ENCODE measurements at places on chromosomes 11 and 22.

DNA sequence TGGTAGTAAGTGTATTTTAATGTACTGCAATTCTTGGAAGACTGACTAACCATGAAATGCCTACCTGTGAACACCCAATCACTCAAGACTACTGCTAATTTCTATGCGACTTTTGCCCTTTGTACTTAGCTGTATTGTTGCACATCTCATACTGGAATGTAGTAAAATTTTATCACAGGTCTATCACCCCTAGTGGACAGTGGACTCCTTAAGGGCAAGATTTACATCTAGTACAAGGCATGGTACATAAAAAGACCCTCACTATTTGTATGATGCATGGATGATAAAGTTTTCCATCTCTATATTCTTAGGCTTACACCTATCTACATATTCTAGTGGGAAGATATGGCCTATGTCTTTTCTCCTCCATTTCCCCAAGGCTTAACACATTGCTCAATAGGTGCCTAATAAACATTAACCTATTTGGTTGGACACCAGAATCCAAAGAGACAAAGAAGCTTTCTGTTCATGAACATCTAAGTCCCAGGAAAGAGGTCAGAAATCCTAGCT, 26.1 kb downstream of the SERGEF start:
- no peak for DNase-seq

DNA sequence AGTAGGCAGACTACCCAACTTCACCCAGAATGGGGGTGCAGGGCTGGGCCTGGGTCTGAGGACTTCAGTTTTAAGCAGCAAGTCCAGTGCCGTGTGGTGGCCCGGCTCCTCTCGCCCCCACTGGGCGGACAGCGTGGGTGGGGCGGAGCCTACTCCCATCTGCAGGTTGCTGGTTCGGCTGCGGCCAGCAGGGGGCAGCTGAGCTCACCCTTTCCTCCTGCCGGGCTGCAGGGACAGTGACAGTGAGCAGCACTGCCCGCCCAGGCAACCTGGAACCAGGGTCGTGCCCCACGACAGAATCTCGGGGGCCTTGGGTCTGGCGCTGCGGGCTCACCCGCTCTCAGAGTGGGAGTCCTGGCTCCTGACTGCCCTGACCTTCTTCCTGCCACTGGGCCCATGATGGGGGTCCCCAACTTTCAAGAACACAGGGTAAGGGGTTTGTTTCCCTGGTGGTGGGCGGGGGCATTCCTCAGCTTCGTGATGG, 6.2 kb upstream of the NEAT1 start:
- peak; percentile 76 for DNase-seq

DNA sequence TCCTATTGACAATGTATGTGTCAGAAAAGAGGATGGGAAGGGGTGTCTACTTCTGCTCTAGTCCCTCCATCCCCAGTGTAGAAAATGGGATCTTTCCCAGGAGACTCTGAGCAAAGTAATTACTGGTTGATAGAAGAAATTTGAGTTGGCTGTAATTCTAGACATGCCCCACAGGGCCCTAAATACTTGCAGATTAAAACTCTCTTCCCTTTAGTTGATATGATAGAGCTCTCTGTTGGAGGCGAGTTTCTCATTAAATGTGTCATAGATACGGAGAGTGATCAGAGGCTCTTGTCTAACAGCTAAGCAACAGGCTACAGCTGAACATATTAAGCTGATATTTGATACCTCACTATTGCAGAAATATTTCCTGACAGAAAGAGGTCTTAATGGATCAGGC, 32.9 kb downstream of the OR52E1 start:
- DNase-seq = no peak

DNA sequence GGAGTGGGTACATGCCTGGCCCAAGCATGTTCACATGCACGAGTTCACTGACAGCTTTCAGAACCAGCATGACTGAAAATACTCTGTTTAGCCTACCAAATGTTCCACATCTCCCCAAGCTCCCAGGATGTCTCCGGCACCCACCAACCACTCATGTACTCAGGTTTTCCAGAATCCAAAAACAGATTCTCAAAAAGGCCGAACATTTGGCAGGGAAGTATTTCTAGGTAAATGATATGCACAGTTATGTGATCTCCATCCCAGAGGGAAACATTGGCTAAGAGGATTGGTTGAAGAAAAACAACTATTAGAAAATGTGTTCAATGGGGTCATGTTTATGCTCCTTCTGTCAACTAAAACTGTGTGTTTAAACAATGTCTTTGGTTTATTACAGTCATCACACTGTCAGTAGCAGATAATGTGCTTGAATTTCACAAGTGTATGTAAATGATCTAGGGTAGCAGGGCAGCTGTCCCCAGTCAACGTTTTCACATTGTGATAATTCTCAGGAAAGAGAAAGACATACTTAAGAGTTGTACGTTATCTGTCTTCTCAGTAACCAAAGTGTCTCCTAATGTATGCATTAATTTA, 52.3 kb downstream of the BARX2 start:
- DNase-seq = no peak

DNA sequence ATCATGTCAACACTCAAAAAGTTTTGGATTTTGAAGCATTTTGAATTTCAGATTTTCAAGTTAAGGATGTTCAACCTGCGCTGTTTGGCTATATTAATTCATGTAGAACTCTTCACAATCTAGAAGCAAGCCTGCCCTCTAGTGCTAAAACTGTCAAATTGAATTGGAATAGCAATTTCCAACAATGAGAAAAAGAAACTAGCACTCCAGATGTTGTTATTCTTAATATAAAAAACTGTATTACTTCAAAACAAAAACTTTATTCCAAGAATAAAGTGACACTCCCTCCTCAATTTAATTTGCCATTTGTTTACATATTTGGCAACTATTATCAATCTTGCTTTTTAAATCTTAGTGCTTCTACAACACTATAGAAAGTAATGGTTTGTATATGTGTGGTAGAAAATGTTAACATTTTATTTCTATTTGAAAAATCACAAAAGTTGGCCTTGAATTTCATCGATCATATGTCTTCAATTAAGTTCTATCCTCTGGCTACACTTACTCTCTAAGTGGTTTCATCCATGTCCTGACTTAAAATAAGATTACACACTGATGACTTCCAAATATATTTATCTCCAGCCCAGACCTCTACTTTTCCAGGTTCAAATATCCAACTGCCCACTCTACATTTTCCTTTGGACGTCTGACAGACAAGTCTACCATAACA, 36.6 kb downstream of the DCUN1D5 start:
- DNase-seq = peak; percentile 71

- peak; percentile 11 for DNase-seq
These were observed 351.8 kb downstream of the BUD13 start for GRCh38 chr11:116420770-116421528.

DNA sequence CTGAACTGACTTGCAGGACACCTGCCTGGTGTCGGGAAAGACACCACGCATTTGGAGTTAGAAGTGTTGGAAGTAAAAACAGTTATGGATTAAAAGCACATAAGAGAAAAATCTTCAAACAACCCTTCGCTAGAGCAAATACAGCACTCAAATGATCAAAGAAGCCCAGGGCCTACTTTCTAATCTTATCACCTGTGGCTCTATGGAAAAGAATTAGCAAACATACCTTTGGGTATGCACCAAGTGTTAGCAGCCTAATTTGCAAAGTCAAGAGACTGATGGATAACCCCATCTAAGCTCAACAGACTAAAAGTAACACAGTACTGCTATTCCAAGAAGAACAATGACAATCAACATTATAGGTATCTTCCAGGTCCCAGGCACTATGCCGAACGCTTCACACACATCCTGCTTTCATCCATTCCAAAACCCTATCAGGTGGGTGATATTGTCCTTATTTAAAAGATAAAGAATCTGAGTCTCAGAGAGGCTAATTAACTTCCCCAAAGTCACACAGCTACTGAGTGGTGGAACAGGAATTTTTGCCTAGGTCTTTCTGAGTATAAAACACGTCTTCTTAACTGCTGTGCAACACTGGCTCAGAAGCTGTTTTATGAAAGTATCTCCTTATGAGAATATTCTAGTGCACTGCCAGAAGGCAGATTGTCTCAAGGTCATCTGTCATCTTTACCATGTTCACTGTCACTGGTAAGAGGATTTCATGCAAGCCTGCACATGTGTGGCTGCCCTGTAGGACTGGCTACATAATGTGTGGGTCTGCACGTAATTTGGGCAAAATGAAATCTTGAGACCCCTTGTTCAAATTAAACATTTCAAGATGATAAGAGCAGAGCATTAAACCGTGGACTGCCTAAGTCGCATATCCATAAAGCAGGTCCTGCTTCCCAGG, 16.4 kb downstream of the SLC1A2 start:
- DNase-seq = no peak

GRCh38 chr11:9820260-9820659, 156.4 kb downstream of the SWAP70 start:
- no peak for DNase-seq

GRCh38 chr11:57123590-57123989, 58.2 kb upstream of the LRRC55 start:
- no peak for DNase-seq

GRCh38 chr22:20464096-20464614, 26.5 kb upstream of the SCARF2 start:
- no peak for DNase-seq

DNA sequence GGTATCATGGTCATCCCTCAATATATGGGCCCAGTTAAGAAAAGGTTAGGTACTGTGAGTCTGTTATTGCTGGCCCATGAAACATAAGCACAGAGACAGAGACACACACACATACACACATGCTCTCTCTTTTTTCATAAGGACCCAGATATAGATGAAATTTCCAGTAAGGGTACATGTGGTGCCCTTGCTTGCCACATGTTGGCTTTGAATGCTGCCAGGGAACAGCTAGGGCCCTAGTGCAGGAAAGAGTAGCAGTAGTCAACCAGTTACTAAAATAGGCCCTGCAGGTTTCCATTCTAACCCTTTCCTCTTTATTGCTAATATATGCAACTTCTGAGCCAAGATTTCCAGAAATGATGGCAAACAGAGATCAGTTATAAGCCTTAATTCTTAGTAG, 9.1 kb downstream of the SNX19 start:
- no peak for DNase-seq

DNA sequence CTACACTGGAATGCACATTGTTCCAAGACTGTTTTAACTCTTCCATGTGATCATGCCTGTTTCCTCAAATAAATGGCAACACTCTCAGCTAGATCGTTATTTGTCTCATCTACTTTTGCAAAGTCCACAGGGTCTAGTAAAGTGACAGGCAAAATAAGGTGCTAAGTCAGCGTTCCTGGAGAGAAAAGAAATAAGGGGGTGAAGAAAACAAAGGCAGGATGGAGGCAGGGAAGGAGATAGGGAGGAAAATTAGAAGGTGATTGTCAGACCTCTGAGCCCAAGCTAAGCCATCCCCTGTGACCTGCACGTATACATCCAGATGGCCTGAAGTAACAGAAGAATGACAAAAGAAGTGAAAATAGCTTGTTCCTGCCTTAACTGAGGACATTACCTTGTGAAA, 132.1 kb downstream of the RAB38 start:
- DNase-seq = no peak

DNA sequence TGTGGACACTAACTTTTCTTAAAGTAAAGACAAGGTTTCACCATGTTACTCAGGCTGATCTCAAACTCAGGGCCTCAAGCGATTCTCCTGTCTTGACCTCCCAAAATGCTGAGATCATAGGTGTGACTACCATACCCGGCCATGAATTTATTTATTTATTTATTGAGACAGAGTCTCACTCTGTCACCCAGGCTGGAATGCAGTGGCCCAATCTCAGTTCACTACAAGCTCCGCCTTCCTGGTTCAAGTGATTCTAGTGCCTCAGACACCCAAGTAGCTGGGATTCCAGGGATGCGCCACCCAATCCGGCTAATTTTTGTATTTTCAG, 29.7 kb upstream of the PCF11 start:
- no peak for DNase-seq

DNA sequence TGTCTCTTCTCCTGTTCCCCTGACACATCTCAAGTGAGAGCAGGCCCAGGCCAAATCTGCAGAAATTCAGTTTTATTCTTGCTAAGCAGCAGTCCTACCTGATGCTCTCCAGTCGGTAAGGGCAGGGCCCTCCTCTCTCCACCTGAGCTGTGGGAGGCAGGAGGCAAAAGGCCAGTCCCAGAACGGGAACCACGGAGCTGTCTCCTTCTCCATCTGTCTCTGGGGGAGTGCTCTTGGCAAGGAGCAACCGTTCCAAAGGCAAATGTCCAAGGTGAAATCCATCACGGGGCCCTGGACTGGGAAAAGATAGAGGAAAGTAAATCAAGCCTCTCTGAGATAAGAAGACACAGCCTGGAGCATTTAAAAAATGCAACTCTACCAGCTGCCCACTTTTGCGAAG, 65.2 kb upstream of the CDON start:
- DNase-seq = no peak

GRCh38 chr11:119806064-119806915, 77.3 kb upstream of the NECTIN1 start:
- DNase-seq = no peak

DNA sequence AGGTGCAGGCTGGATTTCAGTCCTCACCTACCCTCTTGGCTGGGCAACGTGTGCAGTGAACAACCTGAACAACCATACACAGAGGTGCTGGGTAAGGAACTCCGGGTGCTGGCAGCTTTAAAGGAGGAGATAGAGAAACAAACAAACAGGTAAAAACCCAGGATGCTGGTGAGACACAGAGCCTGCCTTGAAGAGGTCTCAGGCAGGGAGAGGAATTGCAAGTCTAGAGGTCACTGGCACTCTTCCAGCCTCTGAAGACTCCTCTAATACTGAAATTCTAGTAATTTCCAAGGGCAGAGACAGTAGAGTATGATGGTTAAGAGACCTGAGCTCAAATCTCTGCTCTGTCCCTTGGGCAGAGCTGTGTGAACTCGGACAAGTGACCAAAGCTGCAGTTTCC, 192.5 kb downstream of the CEP164 start:
- DNase-seq = peak; percentile 10

- DNase-seq = no peak
These were observed 37.7 kb upstream of the CCND1 start for GRCh38 chr11:69603111-69603836.

GRCh38 chr11:12392672-12393071, 15.3 kb downstream of the PARVA start:
- no peak for DNase-seq

DNA sequence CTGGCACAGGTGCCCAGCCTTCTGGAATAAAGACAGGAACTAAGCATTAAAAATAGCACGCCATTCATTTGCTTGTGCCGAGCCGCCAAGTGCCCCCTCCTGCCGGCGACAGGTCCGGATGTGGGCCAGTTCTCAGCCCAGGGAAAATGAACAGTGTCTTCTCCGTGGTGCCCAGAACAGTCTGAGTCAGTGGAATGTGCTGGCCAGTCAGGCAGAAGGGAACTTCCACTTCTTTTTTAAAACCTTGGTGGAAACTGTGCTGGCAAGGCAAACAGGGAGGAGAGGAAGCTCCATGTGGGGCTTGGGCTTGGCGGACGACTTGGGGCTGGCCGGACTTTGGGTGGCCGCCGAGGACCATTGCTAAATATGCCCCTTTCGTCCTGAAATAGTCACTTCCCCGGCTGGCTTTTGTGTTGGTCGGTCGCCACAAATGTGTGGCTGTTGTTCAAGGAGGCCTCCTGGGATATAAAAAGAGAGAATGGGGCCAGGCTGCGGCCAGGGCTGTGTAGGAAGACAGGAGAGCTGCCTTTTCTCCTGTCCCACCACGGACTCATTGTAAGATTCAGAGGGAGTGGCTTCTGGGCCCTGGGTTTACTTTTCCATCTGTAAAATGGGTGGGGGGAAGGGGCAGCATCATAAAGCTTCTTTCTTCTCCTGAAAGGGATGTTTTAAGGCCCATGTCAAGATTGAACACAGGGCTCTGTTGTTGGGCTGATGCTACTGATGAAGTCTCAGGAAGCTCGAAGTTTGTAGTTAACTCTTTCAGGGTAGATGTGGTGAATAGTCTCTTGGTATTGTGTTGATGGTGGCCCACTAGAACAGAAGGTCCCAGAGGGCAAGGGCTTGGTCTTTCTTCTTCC, 101.0 kb downstream of the PTPRJ start:
- DNase-seq = peak; percentile 76

Measured in fibroblast of mammary gland (primary cell).